SK-MEL-5 (cell line): ENCODE measurements at places on chromosomes 2 and 18. TPM values are rescaled to one million over a fixed set of nuclear protein-coding genes. Genes with fewer than 3 reads are reported as not detected.
A peak's percentile ranks its signal among the peaks of the same experiment; 100 is the strongest.

GRCh38 chr2:35989040-35989439 is 366.5 kb upstream of the CRIM1 start:
- DNase-seq: no peak

DNA sequence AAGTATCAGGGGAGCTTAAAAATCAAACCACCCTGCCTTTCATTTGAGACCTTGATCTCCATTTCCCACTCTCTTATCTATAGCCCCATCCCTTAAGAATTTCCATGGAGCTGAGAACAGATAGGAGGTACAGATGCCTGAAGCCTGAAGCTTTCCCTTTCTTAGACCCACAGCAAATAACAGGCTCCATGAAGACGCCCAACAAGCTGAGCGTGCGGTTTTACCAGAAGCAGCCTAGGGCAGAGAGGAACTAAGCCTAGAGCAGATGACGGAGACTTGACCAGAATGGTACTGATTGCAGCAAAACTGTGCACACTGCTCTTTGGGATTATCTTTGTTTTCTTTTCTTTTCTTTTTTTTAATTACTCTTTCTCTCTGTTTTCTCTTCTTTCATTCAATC is 1.7 kb upstream of the ERBB4 start:
- no peak for DNase-seq

DNA sequence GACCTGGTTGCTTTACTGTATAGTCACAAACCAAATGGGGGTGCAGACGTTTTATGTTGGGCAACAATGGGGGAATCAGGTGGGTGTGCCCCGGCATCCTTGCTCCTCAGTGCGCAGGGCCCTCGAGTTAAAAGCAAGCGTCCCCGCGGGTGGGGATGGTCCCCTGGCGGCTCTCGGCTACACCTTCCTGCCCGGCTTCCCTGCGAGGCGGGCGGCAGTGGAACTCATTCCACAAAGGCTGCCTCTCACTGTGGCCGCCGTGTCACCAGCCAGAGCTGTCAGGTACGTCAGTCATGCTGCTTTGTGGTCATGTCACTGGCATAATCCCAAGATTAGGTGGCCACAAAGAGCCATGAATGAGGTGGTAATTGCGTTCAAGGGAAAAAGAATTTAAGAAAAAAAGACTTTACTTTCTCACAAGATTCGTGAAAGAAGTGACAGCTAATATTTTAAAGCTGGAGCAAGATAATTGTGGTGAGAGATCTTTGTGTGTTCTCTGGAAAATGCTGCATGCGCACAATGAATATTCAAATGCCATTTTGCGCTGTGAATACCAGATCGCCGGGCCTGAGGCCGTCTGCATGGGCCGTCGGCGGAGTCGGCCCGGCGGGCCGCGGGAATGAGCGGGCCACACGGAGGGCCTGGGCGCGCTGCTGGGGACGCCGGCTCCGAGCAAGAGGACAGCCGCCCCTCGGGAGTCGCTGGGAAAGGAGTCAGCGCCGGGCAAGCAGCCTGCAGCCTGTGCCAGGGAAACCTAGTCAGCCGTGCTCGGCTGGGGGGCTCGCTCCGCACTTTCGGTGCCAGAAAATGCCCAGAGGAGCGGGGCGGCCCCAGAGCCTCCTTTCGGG is 82.3 kb upstream of the LDLRAD4 start:
- no peak for DNase-seq

DNA sequence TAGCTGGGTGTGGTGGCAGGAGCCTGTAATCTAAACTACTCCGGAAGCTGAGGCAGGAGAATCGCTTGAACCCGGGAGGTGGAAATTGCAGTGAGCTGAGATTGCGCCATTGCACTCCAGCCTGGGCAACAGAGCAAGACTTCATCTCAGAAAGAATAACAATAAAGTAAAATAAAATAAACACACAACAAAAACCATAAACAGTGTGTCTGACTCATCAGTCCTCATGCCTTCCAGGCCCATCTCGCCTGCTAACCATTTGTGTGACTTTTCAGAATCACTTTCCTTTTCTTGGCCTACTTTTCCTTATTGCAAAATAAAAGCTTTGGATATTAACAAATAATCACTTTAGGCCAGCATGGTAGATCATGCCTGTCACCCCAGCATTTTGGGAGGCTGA is 42.0 kb upstream of the ASXL2 start:
- DNase-seq: no peak

DNA sequence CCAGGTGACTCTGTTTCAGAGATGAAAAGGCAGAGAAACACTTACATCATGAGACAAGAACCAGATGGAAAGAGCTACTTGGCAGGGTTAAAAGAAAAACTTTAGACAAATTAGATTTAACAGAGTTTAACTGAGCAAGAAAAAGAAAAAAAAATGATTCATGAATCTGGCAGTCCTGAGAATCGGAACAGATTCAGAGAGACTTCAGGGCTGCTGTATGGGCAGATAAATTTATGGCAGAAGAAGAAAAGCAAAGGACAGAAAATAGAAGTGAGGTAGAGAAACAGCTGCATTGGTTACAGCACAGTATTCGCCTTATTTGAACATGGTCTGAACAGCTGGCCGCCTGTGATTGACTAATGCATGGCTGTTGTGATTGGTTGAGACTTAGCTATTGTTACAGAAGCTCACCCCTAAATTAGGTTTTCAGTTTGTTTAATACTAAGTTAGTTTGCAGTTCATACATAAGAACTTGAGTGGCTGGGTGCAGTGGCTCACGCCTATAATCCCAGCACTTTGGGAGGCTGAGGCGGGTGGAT is 43.0 kb upstream of the RHOB start:
- no peak for DNase-seq

GRCh38 chr2:231394211-231395141 is 1.0 kb upstream of the B3GNT7 start:
- peak; percentile 36 for DNase-seq

DNA sequence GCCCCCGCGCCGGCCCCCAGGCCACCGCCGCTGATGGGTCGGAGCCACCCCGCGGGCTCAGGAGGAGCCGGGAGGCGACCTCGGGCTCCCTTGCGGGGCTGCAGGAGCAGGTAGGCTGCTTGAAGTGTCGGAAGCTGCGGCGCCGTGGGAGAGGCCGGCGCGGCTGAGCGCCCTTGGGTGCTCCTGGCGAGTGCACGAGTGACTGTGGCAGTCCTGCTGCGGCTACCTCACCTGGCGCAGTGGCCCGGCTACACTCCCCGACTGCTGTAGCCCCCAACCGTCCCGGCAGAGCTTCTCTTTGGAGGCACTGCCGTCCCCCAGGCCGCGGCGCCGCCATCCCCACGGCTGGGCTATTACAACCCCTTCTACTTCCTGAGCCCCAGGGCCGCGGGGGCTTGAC is 10.0 kb upstream of the LYPD6 start:
- no peak for DNase-seq

- no peak for DNase-seq
These were observed 787.9 kb upstream of the FANCL start for GRCh38 chr2:59029058-59029457.

- DNase-seq: no peak
These were observed 42.4 kb downstream of the NCKAP5 start for GRCh38 chr2:133525613-133526529.

DNA sequence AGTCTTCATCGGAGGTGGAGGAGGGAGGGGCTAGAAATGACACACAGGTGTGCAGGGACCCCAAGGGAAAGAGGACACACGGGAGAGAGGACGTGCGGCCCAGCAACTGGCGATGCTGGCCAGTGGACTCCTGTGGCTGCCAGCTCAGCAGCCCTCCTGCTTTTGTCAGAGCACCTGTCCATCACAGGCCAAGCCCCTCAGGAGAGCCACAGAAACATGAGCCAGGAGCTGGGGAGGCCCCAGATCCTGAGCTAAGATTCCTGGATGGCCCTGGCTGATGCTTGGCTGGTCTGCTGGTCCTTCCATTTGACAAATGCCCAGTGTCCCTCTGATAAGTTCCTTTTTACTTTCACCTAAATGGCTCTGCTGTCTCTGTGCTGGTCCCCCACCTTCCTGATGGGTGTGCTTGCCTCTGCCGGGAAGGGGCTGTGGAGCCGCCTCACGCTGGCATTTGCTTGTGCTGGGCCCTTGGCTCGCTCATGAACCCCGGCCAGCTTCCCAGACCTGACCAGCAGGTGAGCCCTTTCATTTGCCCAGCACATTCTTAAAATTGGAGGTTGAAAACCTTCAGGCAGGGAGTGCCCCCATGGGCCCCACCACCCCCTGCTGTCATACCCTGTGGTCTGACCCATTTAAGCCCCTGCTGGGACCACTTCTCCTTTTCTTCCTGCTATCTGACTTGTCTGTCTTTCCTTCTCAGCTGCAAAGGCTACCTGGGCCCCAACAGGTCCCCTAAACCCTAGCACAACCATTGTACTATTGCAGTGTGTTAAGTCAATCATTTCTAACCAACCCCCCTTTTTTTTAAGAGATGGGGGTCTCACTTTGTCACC is 37.3 kb downstream of the CYP27C1 start:
- DNase-seq: no peak

DNA sequence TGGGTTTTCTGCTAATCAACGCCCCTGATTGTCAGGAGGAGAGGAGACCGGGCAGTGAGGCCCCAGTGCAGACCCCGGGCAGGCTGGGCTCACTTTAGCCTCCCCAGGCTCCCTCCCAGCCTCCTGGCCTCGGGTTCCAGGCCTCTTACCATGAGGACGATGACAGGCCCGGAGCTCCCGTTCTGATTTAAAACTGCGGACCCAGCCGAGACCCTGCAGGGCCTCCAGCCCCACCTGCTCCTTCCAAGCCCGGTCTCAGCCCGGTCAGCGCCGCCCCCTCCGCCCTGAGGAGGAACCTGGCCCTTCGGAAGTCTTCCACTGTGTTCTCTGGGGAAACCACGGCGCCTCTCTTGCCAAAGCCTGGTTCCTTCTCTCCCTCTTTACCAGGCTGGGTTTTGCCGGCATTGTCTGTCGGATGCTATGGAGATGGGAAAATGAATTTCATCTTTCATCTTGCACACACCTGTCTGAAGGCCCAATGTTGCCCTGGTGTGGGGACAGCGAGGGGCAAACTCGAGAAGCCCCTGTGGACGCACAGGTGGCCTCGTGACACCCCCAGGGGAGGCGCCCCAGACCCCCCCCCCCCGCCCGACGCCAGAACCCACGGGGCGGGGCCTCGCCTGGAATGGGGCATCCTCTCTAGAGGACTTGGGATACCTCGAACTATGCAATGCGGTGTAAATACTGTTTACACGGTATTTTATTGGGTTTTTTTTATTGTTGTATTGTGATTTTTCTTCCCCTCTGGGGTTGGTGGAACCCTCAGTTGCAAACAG is 37.7 kb upstream of the CTDP1 start:
- no peak for DNase-seq

- no peak for DNase-seq
These were observed 132.3 kb downstream of the FOXI3 start for GRCh38 chr2:88320076-88320773.

DNA sequence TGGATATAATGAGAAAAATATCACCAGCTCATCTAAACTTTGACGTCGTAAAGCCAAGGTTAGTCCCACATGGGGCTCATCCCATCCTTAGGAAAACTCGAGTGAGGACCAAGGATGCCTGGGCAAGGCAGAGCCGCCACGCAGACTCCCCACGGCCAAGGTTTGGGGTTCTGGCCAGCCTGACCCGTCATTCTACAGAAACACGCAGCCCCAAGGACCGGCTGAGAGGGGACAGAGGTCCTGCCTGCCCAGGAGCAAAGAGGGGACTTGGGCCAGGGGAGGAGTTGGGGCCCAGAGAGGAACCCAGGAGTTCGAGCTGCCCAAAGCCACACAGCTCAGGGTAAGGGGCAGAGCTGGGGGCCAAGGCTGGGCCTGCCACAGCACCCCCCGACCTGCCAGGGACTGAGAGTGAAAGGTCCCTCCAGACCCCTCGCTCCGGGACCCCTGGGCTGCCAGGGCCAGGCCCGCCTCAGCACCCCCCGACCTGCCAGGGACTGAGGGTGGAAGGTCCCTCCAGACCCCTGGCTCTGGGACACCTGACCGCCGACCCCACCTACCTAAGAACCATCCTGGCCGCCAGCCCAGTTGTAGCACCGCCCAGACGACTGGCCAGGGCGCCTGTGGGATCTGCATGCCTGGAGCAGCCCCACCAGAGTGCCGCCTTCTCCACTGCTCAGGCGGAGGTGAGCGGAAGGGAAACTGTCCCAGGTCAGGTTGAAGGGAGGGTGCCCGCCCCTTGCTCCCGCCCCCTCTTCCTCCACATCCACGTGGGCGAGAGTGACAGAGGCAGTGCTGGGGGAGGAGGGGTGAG is at the start of gene PDCD1:
Gene PDCD1 (minus strand): TSS at position 689 of the 811 bp plus-strand sequence. CDS start 56 bp downstream, at position 633.
- no peak for DNase-seq

DNA sequence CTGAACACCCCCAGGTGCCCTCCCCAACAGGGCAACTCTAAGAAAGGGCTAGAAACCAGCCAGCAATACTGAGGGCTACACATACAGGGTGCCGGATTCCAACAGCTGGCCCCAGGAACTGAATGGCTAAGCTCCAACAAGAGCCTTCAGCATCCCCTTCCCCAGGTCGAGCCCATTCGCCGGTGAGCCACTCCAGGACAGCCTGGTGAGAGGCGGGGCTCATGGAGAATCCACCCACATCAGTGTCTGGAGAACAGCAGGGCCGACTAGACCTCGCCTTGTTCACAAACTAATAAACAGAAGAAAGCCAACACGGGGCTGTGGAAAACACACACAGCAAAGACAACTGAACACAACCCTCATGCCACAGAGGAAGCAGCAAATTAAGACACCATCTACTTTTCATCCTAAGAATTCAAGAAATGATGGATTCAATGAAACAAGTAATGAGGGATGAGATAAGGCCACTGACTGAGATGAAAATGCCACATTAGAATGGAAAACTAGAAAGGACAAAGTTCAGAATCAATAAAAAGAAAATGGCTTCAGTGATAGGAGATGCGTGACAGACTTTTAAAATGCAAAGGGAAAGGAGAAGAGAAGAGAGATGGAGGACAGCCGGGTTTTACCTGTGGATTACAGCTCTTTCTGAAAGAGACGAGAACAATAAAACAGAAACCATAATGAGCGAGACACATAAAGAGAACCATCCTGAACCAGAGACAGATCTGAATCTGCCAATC is 8.2 kb downstream of the PER2 start:
- no peak for DNase-seq

The PTPRN gene
- total RNA-seq: 1.5 and 2.8 TPM in 2 replicates

The CSRNP3 gene
- total RNA-seq: 0.32 and 0.45 TPM in 2 replicates

The THSD7B gene
- 0.64 TPM in 1 of 2 replicates, not detected in the other for total RNA-seq

The HAAO gene
- total RNA-seq: not detected in 2 replicates

The TWIST2 gene
- total RNA-seq: not detected in 2 replicates

The LCT gene
- total RNA-seq: not detected in 2 replicates

The PDE11A gene
- total RNA-seq: 1.7 and 2.5 TPM in 2 replicates

The REG1B gene
- not detected in 2 replicates for total RNA-seq
